Fibroblast of skin of left biceps (primary cell): ENCODE measurements at places on chromosomes 11 and 22.

- no peak for DNase-seq
Measured at GRCh38 chr11:21554284-21554683, 638.6 kb upstream of the ANO5 start.

GRCh38 chr22:22520667-22521602, 865 bp upstream of the ZNF280A start:
- DNase-seq: no peak

GRCh38 chr11:32015427-32015826, 75.4 kb upstream of the RCN1 start:
- no peak for DNase-seq

GRCh38 chr11:23509023-23509422, 648.7 kb upstream of the CCDC179 start:
- peak; percentile 18 for DNase-seq

GRCh38 chr11:1791912-1792311, 28.2 kb upstream of the CTSD start:
- DNase-seq: no peak

GRCh38 chr11:75734491-75735180, 17.0 kb downstream of the MOGAT2 start:
- no peak for DNase-seq

DNA sequence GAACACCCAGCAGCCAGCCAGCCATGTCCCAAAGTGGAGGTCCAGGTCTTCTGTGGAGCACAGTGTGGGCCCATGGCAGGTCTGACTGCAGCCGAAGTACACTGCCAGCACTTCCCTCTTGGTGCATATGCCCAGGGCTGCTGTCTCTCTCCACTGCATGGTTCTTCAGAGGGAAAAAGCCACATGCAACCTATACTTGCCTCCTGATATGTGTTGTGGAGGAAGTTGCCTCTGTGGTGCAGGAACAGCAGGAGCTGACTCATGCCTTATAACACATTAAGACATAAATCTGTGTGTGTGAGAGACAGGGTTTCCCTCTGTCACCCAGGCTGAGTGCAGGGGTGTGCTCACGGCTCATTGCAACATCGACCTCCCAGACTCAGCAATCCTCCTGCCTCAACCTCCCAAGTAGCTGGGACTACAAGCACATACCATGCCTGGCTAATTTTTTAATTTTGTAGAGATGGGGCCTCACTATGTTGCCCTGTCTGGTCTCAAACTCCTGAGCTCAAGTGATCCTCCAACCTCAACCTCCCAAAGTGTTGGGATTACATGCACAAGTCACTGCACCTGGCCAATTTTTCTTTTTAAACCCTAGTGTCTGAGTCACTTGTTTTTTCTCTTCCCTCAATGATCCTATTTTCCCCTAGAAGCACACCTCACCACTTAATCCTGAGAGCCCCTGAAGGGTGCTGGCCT, 98.8 kb downstream of the MPPED2 start:
- DNase-seq: peak; percentile 35

- DNase-seq: no peak
Measured at GRCh38 chr11:59225017-59225416, 12.3 kb upstream of the MPEG1 start.

- DNase-seq: no peak
Measured at GRCh38 chr22:48464246-48464645, 1363.4 kb downstream of the BRD1 start.

GRCh38 chr11:100639140-100639539, 47.9 kb upstream of the ARHGAP42 start:
- DNase-seq: no peak

DNA sequence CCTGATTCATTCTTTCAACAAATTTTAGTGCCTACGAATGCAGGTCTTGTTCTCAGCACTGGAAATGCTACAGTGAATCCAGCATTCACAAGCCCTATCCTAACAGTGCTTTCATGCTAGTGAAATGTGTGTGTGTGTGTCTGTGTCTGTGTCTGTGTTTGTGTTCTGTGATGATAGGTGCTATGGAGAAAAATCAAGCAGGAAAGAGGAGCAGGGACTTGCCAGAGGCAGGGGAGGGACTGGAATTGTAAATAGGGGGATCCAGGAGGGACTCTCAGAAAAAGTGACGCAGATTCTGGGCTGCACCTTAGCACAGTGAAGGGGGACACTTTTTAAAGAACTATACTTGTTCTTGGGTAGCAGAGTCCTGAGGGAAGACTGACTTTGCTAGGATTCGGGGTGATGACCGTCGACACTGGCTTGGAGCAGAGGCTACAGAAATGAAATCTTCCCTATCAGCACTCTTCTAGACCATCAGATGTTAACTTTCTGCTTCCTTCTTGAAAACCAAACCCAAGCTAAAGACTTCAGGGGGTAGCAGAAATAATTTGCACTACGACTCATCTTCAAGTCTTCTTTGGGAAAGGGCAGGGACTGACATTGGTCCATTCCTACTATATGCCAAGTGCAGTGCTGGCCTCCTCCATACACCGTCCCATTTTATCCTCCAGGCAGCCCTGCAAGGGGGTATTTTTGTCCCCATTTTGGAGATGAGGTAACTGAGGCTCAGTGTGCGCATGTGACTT, 39.3 kb upstream of the PTPRJ start:
- DNase-seq: no peak

GRCh38 chr11:6824136-6824823, 21.2 kb upstream of the OR10A5 start:
- no peak for DNase-seq

DNA sequence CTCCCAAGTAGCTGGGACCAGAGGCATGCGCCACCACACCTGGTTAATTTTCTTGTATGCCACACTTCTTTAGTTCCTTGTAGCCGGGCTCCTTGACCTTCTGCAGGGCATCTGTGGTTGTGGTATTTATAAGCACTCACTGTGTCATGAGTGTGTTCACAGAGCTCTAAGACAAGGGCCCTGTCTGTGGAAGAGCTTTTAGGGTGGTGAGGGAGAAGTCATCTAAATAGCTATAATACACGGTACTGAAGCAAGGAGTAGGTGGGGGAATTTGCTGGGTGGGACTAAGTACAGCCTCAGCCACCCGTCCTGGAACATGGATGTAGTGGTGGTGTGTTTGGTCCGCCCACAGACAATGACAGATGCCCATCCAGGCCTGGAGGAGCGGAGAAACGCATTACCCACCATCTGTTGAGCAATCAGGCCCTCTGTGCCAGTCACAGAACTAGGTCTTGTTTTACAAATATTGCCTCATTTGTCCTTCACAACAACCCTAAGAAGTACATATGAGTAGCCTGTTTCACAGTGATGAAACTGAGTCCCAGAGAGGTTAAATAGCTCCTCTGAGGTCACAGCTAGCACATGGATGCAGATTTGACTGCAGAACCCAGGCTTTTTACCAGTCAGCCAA, 10.1 kb downstream of the ACO2 start:
- no peak for DNase-seq

DNA sequence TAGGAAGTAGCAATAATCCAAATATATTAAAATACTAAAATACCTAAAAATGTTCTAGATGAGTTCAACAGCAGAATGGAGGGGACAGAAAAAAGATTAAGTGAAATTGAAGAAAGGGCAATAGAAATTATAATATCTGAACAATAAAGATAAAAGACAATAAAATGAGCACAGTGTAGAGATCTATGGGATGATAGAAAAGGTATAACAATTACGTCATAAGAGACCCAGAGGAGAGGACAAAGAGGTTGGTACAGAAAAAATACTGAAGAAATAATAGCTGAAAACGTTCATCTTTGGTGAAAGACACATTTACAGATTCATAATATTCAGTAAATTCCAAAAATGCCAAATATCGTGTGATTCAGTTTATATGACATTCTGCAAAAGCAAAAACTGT, 143.4 kb downstream of the TMEM135 start:
- no peak for DNase-seq

- no peak for DNase-seq
Measured at GRCh38 chr11:98895936-98896335, 124.8 kb upstream of the CNTN5 start.

DNA sequence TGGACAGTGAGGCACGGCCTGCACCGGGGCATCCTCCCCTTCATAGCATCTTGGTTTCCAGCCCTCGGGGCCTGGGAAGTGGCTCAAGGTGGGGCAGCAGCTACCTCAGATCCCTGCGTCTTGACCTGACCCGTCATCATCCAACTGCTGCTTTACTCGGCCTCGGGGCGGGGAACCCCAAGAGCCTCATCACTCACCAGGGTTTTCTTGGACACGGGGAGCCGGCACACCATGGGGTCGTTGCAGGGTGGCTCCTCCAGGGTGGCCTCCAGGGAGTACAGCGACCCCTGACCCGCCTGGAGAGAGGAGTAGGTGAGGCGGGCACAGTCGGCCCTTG, 651 bp downstream of the CTSF start:
- no peak for DNase-seq

DNA sequence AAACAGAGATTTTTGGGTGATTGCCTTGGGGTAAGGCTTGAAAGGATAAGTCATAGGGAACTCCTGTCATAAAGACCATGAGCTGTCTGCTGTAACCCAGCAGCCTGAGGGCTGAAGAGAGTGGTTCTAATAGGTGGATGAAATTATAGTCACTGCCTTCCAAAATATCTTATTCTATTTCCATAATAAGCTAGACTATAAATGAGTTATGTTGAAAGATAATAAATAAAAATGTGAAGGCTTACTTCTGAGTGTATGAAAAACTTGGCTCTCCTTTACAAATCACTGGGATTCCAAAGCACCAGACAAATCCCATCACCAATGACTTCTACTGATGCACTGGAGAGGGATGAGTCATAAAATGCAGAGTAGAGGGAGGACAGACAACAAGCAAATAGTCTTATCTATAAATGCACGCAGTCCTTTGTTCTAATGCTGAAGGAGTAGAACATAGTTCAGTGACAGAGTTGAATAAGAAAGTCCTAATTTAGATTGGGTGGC, 775.0 kb upstream of the LRRC4C start:
- DNase-seq: peak; percentile 62

- no peak for DNase-seq
Measured at GRCh38 chr11:70805971-70806370, 407.6 kb downstream of the CTTN start.

- DNase-seq: no peak
Measured at GRCh38 chr22:37043828-37044538, 7.6 kb upstream of the KCTD17 start.

- no peak for DNase-seq
Measured at GRCh38 chr11:8686325-8686724, 3.7 kb downstream of the RPL27A start.

GRCh38 chr22:48523091-48523490, 1304.6 kb downstream of the BRD1 start:
- DNase-seq: no peak

GRCh38 chr11:106621484-106621883, 396.8 kb downstream of the GUCY1A2 start:
- DNase-seq: no peak

GRCh38 chr22:45077286-45077685, 67.5 kb upstream of the PHF21B start:
- no peak for DNase-seq

DNA sequence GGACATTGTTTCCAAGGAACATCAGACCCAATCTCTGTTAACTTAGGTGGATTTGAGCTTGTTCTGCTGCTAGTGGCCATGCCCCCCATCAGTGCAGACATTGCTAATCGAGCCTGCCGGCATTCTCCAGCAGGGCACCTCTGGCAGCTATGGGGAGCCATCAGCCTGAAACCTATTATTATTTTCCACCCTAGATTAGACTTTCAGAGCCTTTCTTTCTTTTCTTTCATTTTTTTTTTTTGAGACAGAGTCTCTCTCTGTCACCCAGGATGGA, 4.9 kb downstream of the CACNA1I start:
- DNase-seq: no peak

- peak; percentile 78 for DNase-seq
Measured at GRCh38 chr22:20807315-20807752, 33.4 kb downstream of the SERPIND1 start.

- no peak for DNase-seq
Measured at GRCh38 chr11:70603756-70604211, 205.5 kb downstream of the CTTN start.

DNA sequence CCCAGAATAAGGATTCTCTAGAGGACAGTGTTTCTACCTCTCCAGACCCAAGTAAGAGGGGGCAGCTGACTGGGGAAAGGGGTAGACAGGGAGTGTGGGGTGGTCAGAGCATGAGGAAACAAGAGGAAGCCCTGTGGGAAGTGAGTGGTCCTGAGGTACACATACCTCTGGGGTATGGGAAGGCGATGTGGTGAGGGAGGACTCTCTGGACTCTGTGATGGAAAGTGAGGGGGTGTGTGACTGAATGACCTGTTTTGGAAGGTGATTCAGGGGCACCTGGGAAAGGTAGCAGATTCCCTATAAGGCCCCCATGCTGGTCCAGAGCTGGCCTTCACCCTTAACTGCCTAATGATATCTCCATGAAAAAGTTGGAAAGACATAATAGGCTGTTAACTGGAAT, 80.1 kb downstream of the DEPDC5 start:
- no peak for DNase-seq

DNA sequence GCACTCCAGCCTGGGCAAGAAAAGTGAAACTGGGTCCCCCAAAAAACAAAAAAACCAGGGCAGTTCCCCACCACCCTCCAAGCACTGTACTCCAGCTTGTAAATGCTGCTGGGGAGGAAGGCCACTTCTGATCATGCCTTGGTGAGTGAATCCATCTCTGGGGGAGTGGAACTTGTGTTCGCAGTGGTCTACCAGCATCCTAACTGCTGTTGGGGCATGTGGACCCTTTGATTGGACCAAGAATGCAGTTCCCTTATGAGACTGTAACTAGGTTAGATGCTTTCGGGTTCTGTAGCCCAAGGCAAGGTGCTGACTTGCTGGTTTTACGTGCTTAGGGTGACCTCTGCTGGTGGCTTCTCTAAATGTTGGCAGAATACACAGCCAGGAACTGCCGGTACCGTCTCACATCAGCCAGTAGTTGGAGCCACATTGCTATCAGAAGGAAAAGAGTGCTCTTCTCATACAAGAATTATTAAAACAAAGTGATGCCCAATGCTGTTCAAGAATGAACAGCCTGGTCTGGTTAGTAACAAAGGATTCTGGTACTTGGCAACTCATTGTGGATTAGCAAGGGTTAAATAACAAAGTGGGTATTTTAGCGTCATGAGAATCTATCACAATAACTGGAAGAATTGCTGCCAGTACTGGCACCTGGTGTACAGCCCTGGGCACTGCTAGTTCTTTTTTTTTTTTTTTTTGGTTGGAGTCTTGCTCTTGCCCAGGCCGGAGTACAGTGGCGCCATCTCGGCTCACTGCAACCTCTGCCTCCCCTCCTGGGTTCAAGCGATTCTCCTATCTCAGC, 13.0 kb downstream of the EIF1AD start:
- DNase-seq: peak; percentile 82

GRCh38 chr11:8775332-8775731, 92.7 kb downstream of the RPL27A start:
- no peak for DNase-seq
